Stimulated activated CD4-positive, alpha-beta T cell treated with anti-CD3 and anti-CD28 coated beads, Interleukin-12 subunit alpha, Interleukin-12 subunit beta, amount 100 ng/mL, for 48 hours (primary cell): ENCODE measurements at places on chromosomes 3 and 15.

DNA sequence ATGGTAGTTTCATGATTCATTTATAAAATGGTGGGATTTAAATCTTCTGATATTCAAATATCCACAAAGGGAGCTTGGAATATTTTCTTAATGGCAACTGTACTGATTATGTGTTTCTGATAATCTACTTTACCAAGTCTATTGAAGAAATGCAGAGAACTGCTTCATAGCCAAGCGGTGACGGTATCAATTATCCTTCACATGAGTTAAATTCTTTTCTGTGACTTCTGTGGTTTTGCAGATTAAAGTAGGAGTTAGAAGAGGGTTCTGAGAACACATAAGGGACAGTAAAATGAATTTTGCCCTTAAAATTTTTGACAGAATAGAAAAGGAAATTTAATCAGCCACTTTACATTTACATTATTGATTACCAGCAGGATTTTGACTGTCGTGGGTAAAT, 563.2 kb downstream of the GBE1 start:
- DNase-seq, result no peak

DNA sequence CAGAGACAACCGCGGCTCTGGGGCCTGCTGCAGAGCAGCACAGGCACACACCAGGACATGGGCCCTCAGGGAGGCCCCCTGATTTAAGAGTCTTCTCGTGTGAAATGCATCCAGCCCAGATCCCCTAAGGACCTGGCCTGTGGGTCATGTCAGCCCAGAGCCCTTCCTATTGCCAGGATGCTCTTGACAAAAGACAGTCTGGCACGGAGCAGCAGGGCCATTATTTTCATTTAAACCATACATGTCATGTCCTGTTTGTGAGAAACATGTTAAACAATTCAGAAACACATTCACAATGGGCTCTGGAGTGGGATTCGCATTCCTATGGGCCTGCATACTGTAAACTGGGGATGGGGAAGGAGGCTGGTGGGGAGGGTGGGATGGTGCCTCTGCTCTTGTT, 367.4 kb upstream of the WNT5A start:
- no peak for DNase-seq

DNA sequence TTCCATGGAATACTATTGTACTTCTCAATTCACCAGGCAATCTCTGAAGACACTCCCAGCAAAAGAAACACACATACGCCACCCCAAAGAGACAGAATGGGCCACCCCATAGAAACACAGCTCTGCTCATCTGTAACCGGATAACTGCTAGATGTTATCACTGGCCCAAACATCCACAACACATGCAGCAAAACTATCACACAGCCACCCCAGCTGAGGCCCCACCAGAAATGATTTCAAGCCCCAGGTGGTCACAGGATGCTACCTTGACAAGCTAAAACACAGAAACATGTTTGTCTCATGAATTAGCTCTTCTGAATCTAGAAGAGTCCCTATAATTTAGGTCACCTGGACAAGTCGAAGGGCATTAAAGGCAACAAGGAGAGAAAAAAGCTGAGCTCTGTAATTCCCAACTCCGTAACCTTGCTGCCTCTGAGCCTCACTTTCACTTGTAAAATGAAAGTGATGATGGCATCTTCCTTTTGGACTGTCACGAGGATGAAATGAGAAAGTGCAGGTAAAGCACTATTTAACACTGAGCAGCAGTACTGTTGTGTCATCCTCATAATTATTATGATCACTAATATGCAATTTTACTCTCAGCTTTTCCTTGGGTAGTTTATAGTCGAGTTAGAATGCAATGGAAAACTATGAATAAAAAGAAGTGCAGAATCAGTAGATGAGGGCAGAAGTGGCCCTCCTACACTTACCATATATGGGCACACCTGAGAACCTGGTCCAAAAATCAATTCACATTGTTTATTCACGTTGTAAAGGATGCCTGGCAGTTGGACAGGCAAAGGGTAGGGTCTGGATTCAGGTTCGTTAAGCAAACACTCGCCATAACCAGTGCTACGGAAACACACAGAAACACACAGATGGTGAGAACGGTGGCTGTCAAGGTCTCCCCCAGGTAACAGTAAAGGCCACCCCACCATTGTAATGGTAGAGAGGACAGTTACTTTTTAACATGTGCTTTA, 38.6 kb downstream of the ADAMTS9 start:
- DNase-seq, result no peak

DNA sequence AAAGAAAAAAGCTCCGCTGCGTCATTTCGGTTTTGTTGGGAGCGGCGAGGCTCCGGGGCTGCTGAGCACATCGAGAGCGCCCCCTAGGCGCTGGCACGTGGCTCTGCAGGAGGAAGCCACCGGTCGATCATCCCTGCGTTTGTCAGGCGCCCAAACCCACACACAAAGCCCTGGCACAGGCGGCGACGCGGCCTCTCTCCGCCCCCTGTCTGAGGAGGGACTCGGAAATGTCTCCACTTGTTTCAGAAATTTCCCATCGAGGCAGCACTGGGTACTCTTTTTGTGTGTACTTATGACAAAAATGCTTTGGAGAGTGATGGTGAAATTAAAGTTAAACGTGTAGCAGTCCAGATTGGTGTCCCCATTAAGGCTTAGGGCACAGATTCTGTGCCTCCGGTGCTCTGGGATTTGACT, 407.3 kb upstream of the ONECUT1 start:
- DNase-seq, result peak; percentile 7

- no peak for DNase-seq
These were observed 14.4 kb downstream of the REC114 start for GRCh38 chr15:73457334-73457733.

- no peak for DNase-seq
These were observed 95.5 kb downstream of the CCNL1 start for GRCh38 chr3:157064402-157064801.
